ENCODE measurements at places on chromosomes 4 and X.

GRCh38 chrX:313546-313945 lies 5.0 kb downstream of the GTPBP6 start:
- H3K36me3 ChIP-seq, result peaks cover 36% of the 10 kb centered on the region
- no peak for DNase-seq
- no peaks in the 10 kb centered on the region for H3K27me3 ChIP-seq

GRCh38 chrX:85012098-85012497 lies 8.4 kb downstream of the APOOL start:
- H3K27me3 ChIP-seq, result no peaks in the 10 kb centered on the region
- H3K36me3 ChIP-seq, result peaks cover 7% of the 10 kb centered on the region
- no peak overlapping the region for H3K27ac ChIP-seq
- no peak for DNase-seq

DNA sequence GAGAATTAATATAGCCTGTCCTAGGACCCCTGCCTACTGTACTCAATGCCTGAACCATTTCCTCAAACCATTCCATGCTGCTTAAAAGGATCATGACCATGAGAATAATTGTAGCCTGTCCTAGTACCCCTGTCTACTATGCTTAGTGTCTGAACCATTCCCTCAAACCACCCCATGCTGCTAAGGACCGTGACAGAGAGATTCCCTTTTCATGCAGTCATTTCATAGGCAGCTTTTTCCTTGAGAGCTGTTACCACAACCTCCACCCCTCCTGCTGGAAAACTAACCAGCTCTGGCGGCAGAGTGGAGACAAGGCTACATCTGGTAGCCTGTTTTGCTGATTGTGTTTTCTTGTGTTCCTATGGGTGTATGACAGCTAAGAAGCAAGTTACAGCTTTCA lies 174.9 kb upstream of the SMARCAD1 start:
- H3K27me3 ChIP-seq, result no peaks in the 10 kb centered on the region
- DNase-seq, result no peak
- no peaks in the 10 kb centered on the region for H3K4me1 ChIP-seq
- H3K27ac ChIP-seq, result no peak overlapping the region
- no peak overlapping the region for H3K4me3 ChIP-seq

DNA sequence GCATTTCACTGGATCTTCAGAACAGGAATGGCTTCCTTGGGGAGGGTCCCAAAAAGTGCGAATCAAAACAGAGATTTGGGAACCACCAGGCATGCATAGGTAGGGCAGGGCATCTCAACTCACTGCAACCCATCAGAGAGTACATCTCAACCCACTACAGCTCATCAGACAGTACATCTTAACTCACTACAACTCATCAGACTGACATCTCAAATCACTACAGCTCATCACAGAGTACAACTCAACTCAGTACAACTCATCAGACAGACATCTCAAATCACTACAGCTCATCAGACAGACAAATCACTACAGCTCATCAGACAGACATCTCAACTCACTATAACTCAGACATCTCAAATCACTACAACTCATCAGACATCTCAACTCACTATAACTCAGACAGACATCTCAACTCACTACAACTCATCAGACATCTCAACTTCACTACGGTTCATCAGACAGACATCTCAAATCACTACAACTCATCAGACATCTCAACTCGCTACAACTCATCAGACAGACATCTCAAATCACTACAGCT lies 47.5 kb upstream of the CLDN34 start:
- H3K4me3 ChIP-seq, result no peak overlapping the region
- H3K36me3 ChIP-seq, result no peaks in the 10 kb centered on the region
- no peak for DNase-seq
- no peaks in the 10 kb centered on the region for H3K4me1 ChIP-seq

DNA sequence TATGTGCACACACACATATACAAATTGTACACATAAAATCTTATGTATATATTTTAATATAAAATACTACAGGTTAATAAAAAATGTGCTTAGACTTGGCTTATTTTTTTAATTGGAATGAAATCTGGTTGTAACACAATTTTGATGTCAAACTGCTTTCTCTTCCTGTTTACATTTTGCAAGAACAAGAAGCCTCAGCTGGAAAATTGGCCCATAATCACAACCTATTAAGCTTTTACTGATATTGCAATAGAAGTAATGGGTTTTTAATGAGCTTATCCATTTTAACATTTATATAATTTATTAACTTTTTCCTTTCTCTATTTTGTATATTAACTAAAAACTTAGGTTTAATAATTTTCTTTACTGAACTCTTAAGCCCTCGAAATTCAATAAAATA lies 165.9 kb downstream of the PCDH10 start:
- H3K36me3 ChIP-seq, result no peaks in the 10 kb centered on the region
- DNase-seq, result no peak
- H3K27me3 ChIP-seq, result no peaks in the 10 kb centered on the region
- no peaks in the 10 kb centered on the region for H3K4me1 ChIP-seq
- H3K27ac ChIP-seq, result no peak overlapping the region
- H3K4me3 ChIP-seq, result no peak overlapping the region

- peak; percentile 76 for DNase-seq
- H3K4me1 ChIP-seq, result peaks cover 23% of the 10 kb centered on the region
- no peaks in the 10 kb centered on the region for H3K27me3 ChIP-seq
- peak within 1 kb of the TSS; percentile 63 for H3K4me3 ChIP-seq
Observed at GRCh38 chrX:154443992-154444754, at the start of gene FAM50A. FAM50A (plus strand) TSS chrX:154444141; CDS start chrX:154444236, 95 bp downstream.

GRCh38 chrX:2487366-2487765 lies 13.4 kb downstream of the DHRSX start:
- H3K27me3 ChIP-seq, result no peaks in the 10 kb centered on the region
- no peak overlapping the region for H3K4me3 ChIP-seq
- H3K27ac ChIP-seq, result no peak overlapping the region
- no peaks in the 10 kb centered on the region for H3K4me1 ChIP-seq
- no peak for DNase-seq

GRCh38 chrX:107712231-107713202 lies 63.1 kb downstream of the TSC22D3 start:
- no peak for DNase-seq
- peak overlapping the region; percentile 57 for H3K27ac ChIP-seq
- peaks cover 2% of the 10 kb centered on the region for H3K27me3 ChIP-seq
- H3K4me1 ChIP-seq, result peaks cover 44% of the 10 kb centered on the region
- peaks cover 28% of the 10 kb centered on the region for H3K36me3 ChIP-seq
- H3K4me3 ChIP-seq, result no peak overlapping the region

DNA sequence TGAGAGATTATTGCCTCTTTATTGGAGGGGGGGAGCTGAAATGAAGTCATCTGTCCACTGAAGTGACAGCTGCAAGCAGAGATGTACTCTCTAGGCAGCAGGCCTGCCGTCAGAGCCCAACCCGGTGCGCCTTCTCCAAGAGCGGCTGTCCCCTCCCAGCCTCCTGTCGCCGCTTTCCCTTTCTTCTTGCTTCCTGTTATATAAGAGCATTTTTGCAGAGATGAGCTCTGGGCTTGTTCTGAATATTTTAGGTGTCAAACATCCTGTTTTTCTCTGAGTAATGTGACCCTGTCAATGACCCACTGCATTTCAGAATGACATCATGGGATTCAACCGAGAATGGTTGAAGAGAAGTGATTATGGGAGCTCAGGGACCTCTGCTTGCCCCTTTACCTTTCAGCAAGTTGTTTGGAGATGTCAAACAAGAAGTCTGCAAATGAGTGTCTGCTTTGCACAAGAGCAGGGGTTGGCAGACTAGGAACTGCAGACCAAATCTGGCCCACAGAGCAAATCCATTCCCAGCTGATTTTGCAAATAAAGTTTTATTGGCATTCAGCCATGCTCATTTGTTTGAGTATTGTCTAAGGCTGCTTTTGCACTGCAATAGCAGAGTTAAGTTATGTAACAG lies 79.9 kb downstream of the SLC9A6 start:
- peak overlapping the region; percentile 26 for H3K27ac ChIP-seq
- no peaks in the 10 kb centered on the region for H3K36me3 ChIP-seq
- DNase-seq, result peak; percentile 30
- peaks cover 2% of the 10 kb centered on the region for H3K27me3 ChIP-seq
- H3K4me1 ChIP-seq, result peaks cover 17% of the 10 kb centered on the region
- no peak overlapping the region for H3K4me3 ChIP-seq

DNA sequence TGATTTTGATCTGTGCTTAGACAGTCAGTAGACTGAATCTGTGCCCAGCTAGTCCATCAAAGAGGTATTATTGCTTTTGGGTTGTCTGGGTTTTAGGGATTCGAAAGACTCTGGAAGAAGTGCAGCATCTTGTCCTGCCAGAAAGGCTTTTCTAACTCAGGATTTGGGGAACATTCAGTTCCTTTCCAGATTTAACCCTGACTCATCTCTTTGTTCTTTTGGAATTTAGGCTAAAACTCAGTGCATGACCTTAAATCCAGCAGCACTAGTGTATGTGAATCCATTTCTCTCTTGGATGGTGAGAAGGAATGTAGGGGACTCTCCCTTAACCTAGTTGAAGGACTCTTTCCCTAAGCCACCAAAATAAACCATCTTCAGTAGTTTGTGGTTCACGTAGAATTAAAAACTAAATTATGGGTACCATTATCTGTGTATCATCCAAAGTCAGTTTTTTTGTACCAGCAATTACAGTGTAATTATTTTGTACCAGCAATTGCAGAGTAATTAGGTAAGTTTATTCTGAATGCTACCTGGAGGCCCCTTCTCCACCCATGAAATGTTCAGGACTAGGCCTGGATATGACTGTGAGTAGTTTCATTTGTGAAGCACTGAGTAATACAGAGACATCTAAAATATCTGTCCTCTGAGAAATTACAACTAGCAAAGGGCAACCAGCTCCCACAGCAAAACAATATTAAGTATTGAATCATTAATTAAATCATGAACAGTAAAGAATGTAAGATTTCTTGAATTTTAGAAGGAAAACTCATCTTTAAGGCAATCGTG lies 384.0 kb downstream of the TMA16 start:
- DNase-seq, result no peak
- no peaks in the 10 kb centered on the region for H3K36me3 ChIP-seq
- H3K4me1 ChIP-seq, result no peaks in the 10 kb centered on the region

- H3K27me3 ChIP-seq, result no peaks in the 10 kb centered on the region
- no peak overlapping the region for H3K4me3 ChIP-seq
- DNase-seq, result no peak
- no peaks in the 10 kb centered on the region for H3K4me1 ChIP-seq
- H3K27ac ChIP-seq, result no peak overlapping the region
- H3K36me3 ChIP-seq, result no peaks in the 10 kb centered on the region
Observed at GRCh38 chr4:85728464-85728863, 253.5 kb downstream of the ARHGAP24 start.

DNA sequence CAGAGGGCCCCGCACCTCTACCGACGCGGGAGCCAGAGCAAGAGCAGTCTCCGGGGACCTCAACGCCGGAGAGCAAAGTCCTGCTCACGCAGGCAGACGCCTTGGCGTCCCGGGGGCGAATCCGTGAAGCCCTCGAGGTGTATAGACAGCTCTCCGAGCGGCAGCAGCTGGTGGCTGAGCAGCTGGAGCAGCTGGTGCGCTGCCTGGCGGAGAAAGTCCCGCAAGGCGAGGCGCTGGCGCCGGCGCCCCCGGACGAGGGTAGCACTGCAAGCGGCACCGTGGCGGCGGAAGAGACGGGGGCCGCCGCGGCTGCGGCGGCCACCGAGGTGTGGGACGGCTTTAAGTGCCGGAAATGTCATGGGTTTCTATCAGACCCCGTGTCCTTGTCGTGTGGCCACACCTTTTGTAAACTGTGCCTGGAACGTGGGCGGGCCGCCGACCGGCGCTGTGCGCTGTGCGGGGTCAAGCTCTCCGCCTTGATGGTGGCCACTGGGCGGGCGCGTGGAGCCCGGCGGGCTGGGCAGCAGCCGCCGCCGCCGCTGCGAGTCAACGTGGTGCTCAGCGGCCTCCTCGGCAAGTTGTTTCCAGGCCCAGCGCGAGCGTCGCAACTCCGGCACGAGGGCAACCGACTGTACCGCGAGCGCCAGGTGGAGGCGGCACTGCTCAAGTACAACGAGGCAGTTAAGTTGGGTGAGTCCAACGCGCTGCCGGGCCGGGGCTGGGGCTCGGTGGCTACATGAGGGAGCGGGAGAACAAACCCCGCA lies 672 bp downstream of the LONRF3 start:
- H3K36me3 ChIP-seq, result no peaks in the 10 kb centered on the region
- H3K27ac ChIP-seq, result peak overlapping the region; percentile 77
- peaks cover 13% of the 10 kb centered on the region for H3K4me1 ChIP-seq

- H3K4me3 ChIP-seq, result no peak overlapping the region
- no peak for DNase-seq
- H3K27ac ChIP-seq, result no peak overlapping the region
Observed at GRCh38 chr4:24914460-24914859, 1.6 kb upstream of the CCDC149 start.

- H3K36me3 ChIP-seq, result no peaks in the 10 kb centered on the region
- no peaks in the 10 kb centered on the region for H3K27me3 ChIP-seq
- no peak overlapping the region for H3K4me3 ChIP-seq
- no peaks in the 10 kb centered on the region for H3K4me1 ChIP-seq
Observed at GRCh38 chrX:8245411-8245810, 74.3 kb upstream of the VCX2 start.

- H3K27me3 ChIP-seq, result no peaks in the 10 kb centered on the region
- no peak overlapping the region for H3K27ac ChIP-seq
- DNase-seq, result no peak
- H3K36me3 ChIP-seq, result peaks cover 21% of the 10 kb centered on the region
- H3K4me3 ChIP-seq, result no peak overlapping the region
- no peaks in the 10 kb centered on the region for H3K4me1 ChIP-seq
Observed at GRCh38 chrX:2387614-2388239, 113.0 kb downstream of the DHRSX start.

- H3K27ac ChIP-seq, result peak overlapping the region; percentile 89
- peaks cover 21% of the 10 kb centered on the region for H3K4me1 ChIP-seq
- H3K4me3 ChIP-seq, result peak overlapping the region; percentile 80
Observed at GRCh38 chr4:128060121-128060698, 902 bp upstream of the LARP1B start.

- no peak overlapping the region for H3K27ac ChIP-seq
- H3K4me3 ChIP-seq, result no peak overlapping the region
- DNase-seq, result no peak
- no peaks in the 10 kb centered on the region for H3K4me1 ChIP-seq
Observed at GRCh38 chr4:140705625-140706275, 50.4 kb downstream of the TBC1D9 start.

DNA sequence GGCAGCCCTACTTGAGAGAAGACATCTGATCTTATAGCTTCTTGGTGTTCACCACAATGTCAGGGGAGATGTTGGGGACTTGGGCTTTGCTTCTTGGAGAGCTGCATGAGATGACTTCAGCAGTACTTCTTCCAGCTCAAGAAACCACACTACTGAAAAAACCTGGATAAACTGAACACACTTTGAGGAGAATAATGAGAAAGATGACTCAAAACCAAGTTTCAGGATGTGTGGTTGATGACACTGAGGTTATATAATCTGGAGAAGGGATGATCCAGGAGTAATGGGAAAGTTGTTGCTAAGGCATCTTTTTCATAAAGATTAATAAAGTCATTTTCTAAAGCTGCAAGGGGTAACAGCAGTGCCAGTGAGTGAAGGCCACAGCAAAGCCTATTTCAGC lies 58.4 kb upstream of the PNPLA4 start:
- no peaks in the 10 kb centered on the region for H3K4me1 ChIP-seq
- no peaks in the 10 kb centered on the region for H3K36me3 ChIP-seq
- no peak for DNase-seq
- H3K27me3 ChIP-seq, result no peaks in the 10 kb centered on the region
- no peak overlapping the region for H3K4me3 ChIP-seq
- H3K27ac ChIP-seq, result no peak overlapping the region
